ENCODE measurements at places on chromosomes 5 and 9.
A peak's percentile ranks its signal among the peaks of the same experiment; 100 is the strongest.

DNA sequence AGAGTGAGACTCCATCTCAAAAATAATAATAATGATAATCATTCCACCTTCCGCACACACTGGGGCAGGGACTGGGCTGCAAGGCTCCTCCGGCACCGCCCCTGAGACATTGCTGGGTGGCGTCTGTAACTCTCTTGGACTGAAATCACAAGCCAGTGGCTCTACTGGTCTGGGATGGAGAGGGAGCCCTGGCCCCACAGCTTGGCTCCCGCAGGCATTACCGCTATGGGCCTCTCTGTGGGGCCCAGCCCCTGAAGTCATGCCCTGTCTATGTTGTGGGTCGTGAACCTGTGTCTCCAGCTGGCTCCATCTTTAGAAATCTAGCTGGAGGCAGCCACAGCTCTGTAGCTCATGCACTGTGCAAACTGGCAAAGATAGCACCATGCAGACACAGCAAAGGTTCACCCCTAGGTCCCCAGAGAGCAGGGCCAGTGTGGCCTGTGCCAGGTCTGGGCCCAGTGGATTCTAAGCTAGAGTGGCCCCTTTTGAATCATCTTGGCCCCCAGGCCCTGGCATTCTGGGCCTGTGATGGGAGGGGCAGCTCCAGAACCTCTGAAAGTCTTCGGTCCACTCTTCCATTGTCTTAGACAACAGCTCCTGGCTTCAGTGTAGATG lies 36.1 kb upstream of the COL5A1 start:
- no peak for DNase-seq

DNA sequence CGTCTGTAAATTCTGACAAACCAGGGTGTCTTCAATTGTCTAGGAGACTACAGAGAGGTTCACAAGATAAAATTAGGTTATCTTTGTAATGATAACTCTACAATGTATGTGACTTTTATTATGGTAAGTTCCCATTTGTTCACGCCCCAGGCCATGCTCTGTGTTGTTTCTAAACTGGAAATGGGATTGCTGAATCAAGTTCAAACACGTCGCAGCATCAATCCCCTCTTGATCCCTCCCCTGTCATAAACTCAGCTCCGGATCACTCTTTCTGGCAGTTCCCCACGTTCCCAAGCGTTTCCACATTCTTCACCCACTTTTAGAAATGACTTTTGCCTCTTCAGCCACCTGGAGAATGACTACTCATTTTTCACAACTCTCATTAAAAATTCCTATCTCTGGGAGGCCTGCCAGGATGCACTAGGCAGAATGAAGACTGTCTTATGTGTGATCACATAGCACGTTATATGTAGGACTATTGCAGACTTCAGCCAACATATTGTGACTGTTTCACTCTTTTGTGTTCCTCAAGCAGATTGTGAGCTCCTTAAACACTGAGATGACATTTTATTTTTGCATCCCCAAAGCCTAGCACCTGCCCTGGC lies 1124.2 kb upstream of the WWC1 start:
- DNase-seq, result no peak

DNA sequence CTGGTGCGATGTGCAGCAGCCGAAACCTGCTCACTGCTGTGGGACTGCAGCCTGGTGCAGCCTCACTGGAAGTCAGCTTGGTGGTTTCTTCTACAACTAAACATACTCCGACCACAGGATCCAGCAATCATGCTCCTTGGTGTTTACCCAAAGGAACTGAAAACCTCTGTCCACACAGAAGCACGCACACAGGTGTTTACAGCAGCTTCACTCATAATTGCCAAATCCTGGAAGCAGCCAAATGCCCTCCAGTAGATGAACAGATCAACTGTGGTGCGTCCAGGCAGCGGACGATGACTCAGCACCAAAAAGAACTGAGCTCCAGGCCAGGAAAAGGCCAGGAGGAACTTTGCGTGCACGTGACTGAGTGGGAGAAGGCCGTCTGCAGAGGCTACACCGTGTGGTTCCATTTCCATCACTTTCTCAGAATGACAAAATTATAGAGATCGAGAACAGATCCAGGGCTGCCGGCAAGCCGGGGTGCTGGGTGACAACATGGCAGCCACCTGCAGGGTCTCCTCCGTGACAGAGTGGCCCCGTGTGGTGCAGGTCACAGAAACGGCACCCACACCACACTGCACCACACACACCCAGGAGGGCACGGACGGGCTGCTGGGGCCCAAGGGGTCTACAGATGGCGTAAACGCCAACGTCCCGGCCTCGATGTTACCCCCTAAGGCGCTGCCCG lies 23.1 kb upstream of the NSMF start:
- peak; percentile 86 for DNase-seq

- no peak for DNase-seq
Measured at GRCh38 chr5:112583166-112583565, 154.5 kb upstream of the APC start.

- no peak for DNase-seq
Measured at GRCh38 chr5:141747152-141748141, 65.4 kb upstream of the ARAP3 start.

GRCh38 chr5:96434201-96434645 lies 1.2 kb upstream of the PCSK1 start:
- DNase-seq, result no peak

- no peak for DNase-seq
Measured at GRCh38 chr9:134966697-134967546, 49.2 kb upstream of the FCN1 start.

DNA sequence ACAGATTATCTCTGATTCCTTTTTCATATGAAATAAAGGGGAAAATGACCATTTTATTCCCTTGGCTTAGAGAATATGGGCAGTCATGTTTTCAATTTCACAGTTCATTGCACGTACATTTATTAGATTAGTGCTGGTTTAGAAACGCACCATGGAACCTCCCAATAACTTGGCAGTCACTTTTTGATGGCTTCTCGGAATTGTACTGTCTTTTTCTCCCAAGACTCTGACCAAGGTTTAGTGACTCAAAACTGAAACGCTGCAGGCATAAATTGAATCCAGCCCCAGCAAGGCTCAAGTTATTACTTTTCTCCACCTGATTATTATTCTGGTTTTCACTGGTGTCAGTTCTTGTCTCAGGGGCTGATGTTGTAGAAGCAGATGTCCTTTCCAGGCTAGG lies 55.6 kb upstream of the EGFLAM start:
- DNase-seq, result no peak

- no peak for DNase-seq
Measured at GRCh38 chr5:84303315-84303714, 81.4 kb downstream of the EDIL3 start.

DNA sequence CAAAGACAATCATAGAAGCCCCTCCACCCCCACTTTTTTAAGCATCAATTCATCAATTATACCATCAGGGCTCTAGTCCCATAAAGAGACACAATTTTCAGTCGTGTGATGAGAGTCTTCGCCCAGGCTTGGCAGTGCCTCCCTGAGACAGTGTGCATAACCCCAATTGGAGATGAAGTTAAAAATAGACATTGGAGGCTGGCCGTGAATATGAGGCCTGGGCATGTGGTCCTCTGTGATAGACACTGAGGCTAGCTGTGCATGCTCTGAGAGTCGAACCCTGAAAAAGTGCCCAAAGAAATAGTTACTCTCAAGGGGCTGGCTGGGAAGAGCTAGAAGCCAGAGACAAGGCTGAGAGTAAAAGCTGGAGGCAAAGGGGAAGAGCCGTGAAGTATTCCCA lies 248.6 kb upstream of the NR4A3 start:
- no peak for DNase-seq

- DNase-seq, result no peak
Measured at GRCh38 chr9:123445116-123445515, 89.1 kb downstream of the CRB2 start.

DNA sequence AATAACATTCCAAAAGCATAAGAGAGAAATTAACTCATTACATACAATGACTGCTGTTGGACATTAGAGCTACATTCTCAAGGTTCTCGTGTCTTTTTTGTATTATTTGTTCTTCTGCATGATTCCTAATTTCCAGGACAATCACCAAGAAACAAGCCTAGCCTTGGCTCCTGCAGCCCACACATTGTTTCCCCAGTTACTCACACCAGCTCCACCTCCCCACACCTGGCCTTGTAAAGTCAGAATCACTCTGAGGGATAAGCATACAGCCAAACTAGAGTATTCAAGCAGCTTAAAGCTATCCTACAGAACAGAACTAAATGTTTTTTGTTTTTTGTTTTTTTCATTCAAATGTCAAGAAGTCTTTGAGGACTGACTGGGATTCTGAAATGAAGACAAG lies 189.2 kb downstream of the HINT1 start:
- DNase-seq, result no peak

Measured in inflammatory macrophage treated with lipopolysaccharide for 4 hours (primary cell).